ENCODE measurements at places on chromosomes 7 and 10. TPM values are rescaled to one million over a fixed set of nuclear protein-coding genes. Genes with fewer than 3 reads are reported as not detected.

DNA sequence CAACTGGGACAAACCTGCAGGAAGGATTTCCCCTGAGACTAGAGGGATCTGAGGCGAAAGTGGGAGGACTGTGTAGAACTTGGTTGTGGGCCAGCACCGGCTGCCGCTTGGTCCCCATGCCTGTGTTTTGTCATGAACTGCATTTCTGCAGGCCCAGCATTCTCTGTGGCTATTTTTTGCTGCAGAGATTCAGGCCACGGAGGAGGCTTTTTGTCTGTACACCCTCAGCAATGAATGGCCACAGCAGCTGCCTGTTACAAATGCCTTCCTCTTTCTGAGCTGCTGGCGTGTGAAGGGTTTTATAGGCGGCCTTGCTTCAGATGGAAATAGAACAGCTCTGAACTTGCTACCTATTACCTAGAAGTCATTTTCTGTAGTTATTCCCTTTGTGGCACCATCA lies 164.4 kb downstream of the SH2D4B start:
- no peak for DNase-seq

PDLIM1 gene
- 0.41 TPM for total RNA-seq

VGF gene
- not detected for total RNA-seq

GRK5 gene
- 20.8 TPM for total RNA-seq

- no peak for DNase-seq
These were observed 417.1 kb downstream of the DNAJB6 start for GRCh38 chr7:157753713-157754415.

- no peak for DNase-seq
These were observed 29.0 kb downstream of the TRIM8 start for GRCh38 chr10:102673236-102673818.

GRCh38 chr10:12656518-12657142 lies 307.3 kb downstream of the CAMK1D start:
- DNase-seq = no peak

- DNase-seq = no peak
These were observed 246.7 kb downstream of the MGMT start for GRCh38 chr10:129713659-129714265.
